ENCODE measurements at places on chromosomes 6 and 20. TPM values are rescaled to one million over a fixed set of nuclear protein-coding genes. Genes with fewer than 3 reads are reported as not detected.

GRCh38 chr6:83490217-83490807 is 22.0 kb upstream of the PRSS35 start:
- no peak for DNase-seq

GRCh38 chr6:64505312-64505711 is 869.7 kb downstream of the PHF3 start:
- DNase-seq, result peak; percentile 24

DNA sequence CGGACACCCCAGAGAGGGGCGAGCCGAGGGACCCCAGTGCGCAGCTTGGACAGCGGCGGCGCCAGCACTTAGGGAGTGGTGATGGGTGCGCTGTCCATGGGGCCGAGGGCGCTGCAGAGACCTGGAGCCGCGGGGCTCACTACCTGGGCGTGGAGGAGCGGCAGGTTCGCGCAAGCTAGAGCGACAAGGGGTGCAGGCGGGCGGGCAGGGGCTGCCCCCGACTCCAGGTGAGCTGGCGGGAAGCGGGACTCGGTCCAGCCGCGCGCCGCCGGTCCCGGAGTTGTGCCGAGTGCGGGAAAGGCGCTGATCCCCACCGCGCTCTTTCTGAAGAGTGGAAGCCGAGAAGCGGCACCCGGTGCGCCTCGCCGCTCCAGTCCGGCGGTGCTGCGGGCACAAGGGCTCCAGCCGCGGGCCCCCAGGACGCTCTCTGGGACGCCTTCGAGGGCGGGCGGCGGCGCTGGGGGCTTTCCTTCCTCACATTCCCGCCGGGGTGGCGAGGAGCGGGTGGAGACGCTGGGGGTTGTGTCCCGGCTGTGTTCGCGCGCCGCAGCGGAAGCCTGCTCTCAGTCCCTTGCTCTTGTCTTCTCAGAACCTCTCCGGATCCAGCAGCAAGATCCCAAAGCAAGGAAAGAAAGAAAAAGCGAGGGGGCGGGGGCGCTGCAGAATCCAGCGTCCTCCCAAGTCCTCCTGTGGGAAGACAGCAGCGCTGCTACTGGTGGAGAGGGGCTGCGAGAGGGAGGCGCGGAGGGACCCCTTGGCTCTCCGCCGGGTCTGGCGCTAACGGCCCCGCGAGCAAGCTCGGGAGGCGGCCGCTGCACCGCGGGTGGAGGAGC is at the start of gene B3GAT2:
Gene B3GAT2 (minus strand): TSS at position 610 of the 833 bp plus-strand sequence. CDS start 631 bp downstream, outside the sequence.
- DNase-seq, result peak; percentile 36

DNA sequence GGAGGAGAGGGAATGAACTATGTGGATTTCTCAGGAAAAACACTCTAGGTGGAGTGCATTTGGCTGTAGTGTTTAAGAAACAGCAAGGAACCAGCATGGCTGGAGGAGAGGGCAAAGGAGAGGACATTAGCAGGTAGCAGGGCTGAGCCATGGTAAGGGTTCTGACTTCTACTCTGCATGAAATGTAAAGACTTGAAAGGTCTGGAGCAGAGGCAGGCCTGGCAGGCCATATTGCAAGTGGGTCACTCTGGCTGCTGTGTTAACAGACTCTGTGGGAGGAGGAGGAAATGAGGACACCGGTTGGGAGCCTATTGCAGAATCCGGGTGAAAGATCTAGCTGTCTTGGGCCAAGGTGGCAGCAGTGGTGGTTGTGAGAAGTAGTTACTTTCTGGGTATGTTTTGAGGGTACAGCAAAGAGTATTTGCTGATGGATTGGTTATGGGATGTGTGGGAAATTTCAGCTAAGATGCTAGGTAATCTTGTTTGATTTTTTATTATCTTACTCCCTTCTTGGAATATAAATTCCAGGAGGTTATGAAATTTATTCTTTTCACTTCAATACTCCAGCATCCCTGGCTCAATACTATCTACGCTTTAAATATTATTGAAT is 115.9 kb upstream of the BCLAF1 start:
- no peak for DNase-seq

GRCh38 chr20:41998539-41999341 is 380.6 kb upstream of the CHD6 start:
- no peak for DNase-seq

DNA sequence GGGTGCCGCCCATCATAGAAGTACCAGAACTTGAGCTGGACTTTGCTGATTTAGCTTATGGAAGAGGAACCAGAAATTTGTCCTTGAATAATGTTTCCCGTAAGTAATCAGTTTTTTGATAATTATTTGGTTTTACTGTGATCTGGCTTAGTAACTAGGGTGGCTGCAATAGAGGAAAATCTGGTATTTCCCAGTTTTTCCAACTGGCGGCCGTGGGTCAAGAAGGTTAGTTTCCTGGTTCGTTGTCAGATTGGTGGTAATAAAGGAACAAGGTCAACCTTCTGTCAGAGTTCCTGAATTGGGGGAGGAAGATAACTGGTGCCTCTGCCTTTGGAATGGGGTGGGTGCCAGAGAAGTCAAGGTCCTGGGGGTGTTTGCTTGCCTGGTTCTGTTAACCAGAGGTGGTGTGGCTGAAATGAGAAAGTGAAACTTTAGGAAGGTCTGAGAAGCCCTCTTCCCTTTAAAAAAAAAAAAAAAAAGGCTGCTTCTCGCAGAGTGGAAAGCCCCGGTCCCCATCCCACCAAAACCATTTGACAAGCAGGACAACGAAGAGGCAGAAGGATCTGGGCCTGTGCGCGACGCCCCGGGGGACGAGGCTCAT is at the start of gene CALHM6:
Gene CALHM6 (plus strand): TSS at position 45 of the 601 bp plus-strand sequence. CDS start 555 bp downstream, at position 600.
- no peak for DNase-seq

KHDC1 gene
- 12.9 TPM for total RNA-seq

GRCh38 chr20:38579219-38579910 is 1.6 kb upstream of the ADIG start:
- DNase-seq, result no peak
